AG04449 (cell line): ENCODE measurements at places on chromosomes 1 and 21.

- no peak for DNase-seq
Measured at GRCh38 chr1:15692121-15692682, 8.1 kb downstream of the PLEKHM2 start.

DNA sequence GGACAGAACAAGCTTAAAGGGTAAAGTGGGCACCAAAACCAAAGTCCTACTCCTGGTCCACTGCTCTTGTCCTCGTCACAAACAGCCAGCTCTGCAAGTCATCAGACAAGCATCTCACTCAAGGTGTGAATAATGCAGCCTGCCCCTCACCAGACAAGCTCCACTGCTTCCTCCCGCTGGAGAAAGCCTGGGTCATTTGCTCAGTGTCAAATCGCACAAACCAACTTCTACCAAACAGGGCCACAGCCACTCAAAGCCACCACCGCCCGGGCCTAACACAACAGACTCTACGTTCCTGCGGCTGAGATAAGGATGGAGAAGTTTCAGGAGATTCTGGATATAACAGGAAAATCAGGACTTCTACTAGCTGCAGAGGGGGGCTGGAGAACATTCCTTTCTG is 3.3 kb downstream of the SSBP3 start:
- DNase-seq: no peak

GRCh38 chr1:151790940-151791651 is 796 bp upstream of the TDRKH start:
- no peak for DNase-seq

GRCh38 chr1:53656747-53657530 is 82.0 kb downstream of the GLIS1 start:
- DNase-seq: no peak

GRCh38 chr1:245480393-245481120 is 325.8 kb downstream of the KIF26B start:
- no peak for DNase-seq

DNA sequence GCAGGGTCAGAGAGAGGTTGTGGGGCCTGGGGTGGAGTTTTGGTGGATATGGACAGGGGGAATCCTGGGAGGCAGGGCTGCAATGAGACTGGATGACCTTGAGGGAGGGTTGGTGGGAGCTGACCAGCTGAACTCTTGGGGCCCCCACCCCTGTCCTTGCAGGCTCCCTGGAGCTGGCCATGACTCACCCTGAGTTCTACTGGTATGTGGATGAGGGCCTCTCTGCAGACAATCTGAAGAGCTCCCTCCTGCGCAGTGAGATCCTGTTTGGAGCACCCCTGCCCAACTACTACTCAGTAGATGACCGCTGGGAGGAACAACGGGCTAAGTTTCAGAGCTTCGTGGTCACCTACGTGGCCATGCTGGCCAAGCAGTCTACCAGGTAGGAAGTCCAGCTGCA is 23.6 kb downstream of the DISP3 start:
- DNase-seq: no peak

DNA sequence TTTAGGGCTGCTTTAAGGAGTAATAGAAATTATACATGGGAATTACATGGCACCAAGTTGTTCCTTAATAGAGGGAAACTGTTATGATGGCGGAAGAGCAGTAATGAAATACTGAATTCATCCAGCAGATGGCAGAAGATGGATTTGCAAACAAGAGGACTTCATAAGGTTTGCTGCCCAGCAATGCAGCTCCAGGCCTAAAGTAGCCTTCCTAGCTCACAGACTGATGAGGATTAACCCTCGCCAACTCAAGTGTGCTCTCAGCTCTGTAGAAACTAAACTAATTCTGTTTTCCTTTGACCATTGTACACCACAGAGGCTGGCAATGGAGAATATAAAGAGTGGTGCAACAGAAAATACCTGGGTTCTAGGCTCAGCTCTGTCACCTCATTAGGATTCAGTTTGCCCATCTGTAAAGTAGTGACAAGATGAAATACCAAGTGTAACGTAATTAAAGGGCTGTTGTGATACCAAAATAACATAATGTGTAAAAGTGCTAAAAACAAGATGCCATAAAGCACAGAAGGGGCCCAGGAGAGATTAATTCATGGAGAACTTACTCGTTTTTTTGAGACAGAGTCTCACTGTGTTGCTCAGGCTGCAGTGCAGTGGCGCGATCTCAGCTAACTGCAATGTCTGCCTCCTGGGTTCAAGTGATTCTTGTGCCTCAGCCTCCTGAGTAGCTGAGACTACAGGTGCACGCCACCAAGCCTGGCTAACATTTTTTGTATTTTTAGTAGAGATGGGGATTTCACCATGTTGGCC is 102.4 kb upstream of the SERBP1 start:
- peak; percentile 67 for DNase-seq

GRCh38 chr1:92957030-92957734 is 4.1 kb downstream of the DIPK1A start:
- DNase-seq: no peak

GRCh38 chr1:40107290-40107959 is 10.4 kb upstream of the PPT1 start:
- DNase-seq: no peak

GRCh38 chr1:58739856-58740466 is 40.1 kb upstream of the MYSM1 start:
- no peak for DNase-seq

GRCh38 chr1:244199902-244200301 is 148.8 kb downstream of the ZBTB18 start:
- no peak for DNase-seq

- no peak for DNase-seq
Measured at GRCh38 chr1:44584167-44584566, 90.1 kb downstream of the TMEM53 start.

GRCh38 chr1:39268906-39269305 is 64.4 kb downstream of the MACF1 start:
- no peak for DNase-seq

DNA sequence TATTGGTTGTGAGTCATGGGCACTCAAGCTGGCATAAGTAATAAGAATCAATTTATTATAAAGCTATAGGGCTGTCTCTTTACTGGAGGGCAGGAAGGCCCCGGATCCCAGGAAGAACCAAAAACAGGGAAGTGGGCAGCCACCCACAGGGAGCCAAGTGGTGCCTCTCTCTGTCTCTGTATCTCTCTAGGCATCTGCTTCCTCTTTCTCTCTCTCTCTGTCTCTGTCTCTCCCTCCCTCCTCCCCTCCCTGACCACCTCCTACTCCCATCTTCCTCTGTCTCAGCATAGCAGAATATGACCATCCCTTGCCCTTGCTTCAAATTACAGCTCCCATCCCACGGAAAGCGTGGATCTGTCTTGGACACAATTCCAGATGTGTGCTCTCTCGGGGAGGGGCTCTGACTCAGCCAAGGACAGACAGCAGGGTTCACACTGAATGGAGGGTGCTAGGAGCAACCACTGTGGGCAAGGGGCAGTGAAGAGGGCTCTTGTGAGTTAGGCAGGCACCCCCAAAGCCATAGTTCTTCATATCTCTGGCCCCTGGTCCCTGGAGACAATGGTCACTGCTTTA is 80.4 kb upstream of the LPGAT1 start:
- no peak for DNase-seq

GRCh38 chr1:9909234-9910046 is 629 bp downstream of the CTNNBIP1 start:
- DNase-seq: no peak

DNA sequence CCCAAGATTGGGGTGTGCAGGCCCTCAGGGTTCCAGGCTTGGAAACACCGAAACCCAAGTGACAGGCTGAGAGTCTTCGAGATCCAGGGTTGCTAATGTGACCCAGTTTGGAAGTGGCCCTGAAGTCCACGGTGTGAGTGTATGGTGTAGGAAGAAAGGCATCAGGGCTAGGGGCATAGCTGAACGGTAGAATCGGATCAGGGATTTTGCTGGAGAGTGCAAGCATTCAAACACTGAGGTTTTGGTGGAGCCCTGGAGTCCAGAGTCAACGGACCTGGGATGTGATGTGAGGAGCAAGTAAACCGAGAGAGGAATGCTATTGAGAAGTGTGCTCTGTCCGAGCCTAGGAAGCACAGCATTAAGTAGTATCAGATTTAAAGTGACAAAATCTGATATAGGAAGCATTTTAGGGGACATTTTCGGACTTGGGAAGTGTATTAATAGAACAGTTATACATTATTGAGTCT is 958 bp downstream of the NFYC start:
- DNase-seq: no peak

DNA sequence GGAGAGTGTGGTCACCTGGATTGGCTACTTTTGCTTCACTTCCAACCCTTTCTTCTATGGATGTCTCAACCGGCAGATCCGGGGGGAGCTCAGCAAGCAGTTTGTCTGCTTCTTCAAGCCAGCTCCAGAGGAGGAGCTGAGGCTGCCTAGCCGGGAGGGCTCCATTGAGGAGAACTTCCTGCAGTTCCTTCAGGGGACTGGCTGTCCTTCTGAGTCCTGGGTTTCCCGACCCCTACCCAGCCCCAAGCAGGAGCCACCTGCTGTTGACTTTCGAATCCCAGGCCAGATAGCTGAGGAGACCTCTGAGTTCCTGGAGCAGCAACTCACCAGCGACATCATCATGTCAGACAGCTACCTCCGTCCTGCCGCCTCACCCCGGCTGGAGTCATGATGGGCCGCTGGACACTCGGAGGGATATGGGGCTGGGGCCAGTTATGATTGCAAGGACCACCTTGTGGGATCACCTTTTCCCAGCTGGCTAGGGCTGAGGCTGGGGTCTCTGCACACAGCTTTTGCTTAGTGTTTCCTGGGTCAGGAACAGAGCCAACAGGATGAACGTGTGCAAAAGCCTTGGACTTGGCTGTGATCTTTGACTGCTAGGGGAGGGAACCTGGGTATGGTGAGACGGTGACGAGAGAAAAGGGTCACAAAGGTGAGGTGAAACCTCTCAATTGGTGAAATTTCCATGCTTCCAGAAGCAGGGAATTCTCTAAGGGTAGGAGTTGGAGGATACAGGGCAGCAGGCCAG is 4.3 kb upstream of the GNAI3 start:
- no peak for DNase-seq

DNA sequence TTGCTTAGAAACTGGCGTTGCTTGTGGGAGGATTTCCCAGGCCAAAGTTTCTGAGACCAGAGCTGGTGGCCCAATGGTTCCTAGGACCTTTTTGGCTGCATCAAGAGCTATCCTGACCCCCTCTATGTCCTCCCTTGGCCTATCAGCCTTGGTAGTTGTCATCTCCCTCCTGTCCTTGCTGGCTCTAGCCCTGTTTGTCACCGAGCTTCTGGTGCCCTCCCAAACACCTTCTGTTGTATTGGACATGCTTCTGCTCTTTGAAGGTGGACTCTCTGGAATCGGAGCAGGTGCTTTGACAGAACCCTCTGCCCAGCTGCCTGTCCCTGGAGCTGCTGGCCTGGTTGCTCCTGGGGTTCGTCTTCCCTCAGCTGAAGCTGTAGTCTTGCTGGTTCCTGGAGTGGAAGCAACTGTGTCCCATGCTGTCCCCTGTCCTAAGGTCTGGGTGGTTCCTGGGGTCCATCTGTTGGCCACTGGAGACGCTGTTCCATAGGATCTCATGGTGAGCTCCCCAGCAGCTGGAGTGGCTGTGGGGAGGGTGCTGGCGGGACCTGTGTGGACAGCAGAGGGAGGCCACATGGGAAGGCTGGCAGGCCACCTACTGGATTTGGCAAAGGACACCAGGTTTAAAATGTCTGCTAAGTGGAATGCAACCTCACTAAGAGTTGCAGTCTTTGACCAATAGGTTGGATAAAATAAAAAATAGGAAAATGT is 9.4 kb downstream of the FCAMR start:
- no peak for DNase-seq

- no peak for DNase-seq
Measured at GRCh38 chr1:214317300-214317699, 36.3 kb downstream of the SMYD2 start.

GRCh38 chr1:37930246-37931101 is 16.4 kb downstream of the INPP5B start:
- no peak for DNase-seq

DNA sequence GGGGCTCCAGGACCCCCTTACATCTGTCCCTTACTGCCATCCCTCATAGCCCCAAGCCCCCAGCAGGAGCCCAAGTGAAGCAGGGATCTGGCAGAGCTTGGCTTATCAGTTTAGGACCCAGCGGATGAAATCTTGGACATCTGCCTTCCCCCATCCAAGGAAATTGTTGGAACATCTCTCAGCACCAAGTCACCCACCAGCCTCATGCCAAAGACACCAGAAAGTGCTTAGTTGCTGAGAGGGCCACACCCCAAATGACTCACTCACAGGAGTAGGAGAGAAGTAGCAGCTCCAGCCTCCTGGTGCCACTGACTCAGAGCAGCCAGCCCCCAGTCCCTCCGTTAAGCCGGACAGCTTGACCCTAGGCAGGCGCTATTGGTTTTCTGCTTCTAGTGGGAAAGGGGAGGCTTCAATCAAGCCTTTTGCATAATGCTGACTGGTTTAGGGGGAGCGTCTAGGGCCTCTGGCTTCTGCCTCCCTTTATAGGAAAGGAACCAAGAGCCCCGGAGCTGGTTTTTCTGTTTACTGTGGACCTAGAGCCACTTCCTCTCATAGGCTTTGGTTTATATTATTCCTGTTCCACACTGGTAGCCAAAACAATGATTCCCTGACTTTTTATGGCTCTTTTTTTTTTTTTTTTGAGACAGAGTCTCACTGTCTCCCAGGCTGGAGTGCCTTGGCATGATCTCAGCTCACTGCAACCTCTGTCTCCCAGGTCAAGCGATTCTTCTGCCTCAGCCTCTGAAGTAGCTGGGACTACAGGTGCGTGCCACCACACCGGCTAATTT is 114.2 kb upstream of the IPO9 start:
- peak; percentile 99 for DNase-seq

GRCh38 chr1:69077198-69077597 is 490.5 kb upstream of the LRRC7 start:
- DNase-seq: no peak

GRCh38 chr1:113380075-113380474 is 10.2 kb upstream of the MAGI3 start:
- DNase-seq: no peak

GRCh38 chr1:233440951-233441401 is 113.5 kb downstream of the MAP3K21 start:
- peak; percentile 7 for DNase-seq

DNA sequence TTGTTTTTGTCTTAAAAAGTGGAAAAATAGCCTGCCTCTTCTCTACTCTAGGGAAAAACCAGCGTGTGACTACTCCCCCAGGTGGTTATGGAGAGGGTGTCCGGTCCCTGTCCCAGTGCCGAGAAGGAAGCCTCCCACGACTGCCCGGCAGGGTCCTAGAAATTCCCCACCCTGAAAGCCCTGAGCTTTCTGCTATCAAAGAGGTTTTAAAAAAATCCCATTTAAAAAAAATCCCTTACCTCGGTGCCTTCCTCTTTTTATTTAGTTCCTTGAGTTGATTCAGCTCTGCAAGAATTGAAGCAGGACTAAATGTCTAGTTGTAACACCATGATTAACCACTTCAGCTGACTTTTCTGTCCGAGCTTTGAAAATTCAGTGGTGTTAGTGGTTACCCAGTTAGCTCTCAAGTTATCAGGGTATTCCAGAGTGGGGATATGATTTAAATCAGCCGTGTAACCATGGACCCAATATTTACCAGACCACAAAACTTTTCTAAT is 35.0 kb upstream of the TDRD10 start:
- DNase-seq: no peak
